ENCODE measurements at places on chromosomes 11 and 22.

GRCh38 chr22:29115682-29116288 is 43.0 kb downstream of the KREMEN1 start:
- no peak for DNase-seq

DNA sequence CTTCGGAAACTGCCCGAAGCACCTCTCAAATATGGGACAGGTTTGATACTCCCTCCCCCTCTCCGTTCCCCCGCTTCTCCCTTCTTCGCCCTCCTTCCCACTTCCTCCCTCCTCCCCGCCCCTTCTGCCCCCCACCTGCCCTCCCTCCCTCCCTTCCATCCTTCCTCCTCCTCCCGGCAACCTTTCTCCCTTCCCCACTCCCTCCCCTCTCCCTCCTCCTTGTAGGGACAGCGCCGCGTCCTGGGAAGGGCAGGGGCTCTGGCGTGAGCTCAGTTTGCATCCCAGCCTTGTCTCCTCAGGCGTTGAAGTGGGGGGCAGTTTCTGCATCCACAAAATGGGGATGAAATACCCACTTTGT is 6.1 kb upstream of the NFAM1 start:
- DNase-seq, result no peak

DNA sequence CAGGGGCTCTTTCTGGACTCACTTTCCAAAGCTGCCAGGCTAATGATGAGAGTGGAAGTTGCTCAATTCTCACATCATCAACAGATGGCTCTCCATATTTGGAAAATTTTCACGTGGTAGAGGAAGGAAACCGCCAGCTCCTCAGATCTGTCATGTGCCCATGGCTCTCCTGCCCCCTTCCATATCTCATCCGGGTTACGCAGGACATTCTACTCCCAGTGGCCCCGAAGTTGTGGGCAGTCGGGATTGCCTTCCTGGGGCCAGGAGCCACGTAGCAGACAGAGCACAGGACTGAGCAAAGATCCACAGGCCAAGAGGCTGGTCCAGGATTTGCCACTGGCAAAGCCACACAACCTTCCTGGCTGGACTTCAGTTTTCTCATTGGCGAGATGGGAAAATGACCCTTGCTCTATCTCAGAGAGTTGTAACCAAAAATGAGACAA is 38.8 kb downstream of the RPUSD4 start:
- DNase-seq, result peak; percentile 84

- no peak for DNase-seq
Observed at GRCh38 chr22:30910358-30910757, 58.2 kb downstream of the MORC2 start.

GRCh38 chr11:120188371-120188770 is 22.5 kb upstream of the OAF start:
- no peak for DNase-seq

GRCh38 chr11:91373497-91373896 is 851.1 kb upstream of the FAT3 start:
- DNase-seq, result peak; percentile 1

- DNase-seq, result no peak
Observed at GRCh38 chr22:33034753-33035152, 23.4 kb downstream of the SYN3 start.

- DNase-seq, result no peak
Observed at GRCh38 chr11:11668274-11668673, 46.5 kb upstream of the GALNT18 start.

- DNase-seq, result no peak
Observed at GRCh38 chr11:15805726-15806125, 550.6 kb downstream of the SOX6 start.

DNA sequence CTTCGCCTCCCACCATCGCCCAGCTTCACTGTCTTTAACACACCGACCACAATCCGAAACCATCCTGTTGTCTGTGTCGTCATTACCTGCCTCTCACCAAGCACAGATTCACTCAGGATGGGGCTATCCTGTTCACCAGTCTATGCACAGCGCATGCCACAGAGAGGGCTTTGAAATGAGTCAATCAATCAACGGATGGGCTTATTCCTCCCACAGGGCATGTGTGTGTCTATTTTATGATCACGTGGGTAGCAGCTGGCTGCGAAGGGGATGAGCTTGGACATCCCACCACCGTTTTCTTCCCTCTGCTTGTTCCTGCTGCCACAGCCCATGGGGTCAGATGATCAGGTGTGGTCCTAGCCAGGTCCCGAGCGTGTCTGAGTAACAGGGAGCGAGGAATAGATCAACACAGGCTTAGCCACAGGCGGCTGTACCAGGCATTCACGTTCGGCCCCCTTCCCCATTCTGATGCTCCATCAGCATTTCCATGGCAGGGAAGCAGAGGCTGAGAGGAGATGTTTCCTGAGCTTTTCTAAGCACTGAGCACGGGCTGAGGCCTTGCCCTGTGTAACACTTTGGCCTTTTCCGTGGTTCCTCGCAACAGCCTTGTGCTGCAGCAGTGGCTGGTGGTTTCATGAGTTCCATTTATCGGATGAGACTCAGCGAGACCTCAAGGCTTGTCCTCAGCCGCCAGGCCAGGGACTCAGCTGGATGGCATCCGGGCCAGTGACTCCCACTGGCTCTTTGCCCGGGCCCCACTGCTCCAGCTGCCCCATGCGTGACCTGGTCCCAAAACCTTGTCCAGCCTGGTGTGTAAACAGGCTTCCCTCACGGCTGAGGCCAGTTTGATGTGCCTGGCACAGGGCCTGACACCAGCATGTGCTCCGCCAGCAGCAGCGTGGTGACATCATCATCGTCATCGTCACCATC is 48.1 kb upstream of the FGF3 start:
- DNase-seq, result no peak

DNA sequence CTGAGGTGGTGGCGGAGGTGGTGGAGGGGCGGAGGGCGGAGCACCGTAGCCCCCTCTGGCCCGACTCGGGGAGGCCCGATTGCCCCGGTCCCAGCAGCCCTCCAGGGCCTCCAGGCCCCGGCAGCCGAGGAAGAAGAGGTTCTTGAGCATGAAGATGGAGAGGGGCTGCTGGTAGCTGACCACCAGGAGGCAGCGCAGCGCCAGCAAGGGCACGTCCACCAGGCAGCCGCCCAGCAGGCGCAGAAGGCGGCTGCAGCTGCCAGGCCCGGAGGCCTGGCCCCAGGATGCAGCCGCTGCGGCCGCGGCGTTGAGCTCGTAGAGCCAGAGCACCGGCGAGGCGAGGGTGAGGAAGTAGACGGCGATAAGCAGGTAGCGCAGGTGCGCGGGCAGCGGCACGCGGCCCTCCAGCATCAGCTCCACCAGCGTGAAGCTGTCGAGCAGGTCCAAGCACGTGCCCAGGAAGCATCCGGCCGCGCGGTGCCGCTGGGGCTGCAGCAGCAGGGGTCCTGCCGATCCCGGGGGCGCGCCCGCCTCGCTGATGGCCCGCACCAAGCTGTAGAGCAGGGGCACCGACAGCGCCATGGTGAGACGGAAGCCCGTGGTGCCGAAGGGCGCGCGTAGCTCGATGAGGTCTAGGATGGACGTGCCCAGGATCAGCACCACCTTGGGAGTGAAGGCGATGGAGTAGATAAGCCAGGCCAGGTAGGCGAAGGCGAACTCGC is 1.5 kb downstream of the TMEM121B start:
- DNase-seq, result no peak

- no peak for DNase-seq
Observed at GRCh38 chr11:61083601-61084147, 18.6 kb upstream of the CD5 start.

DNA sequence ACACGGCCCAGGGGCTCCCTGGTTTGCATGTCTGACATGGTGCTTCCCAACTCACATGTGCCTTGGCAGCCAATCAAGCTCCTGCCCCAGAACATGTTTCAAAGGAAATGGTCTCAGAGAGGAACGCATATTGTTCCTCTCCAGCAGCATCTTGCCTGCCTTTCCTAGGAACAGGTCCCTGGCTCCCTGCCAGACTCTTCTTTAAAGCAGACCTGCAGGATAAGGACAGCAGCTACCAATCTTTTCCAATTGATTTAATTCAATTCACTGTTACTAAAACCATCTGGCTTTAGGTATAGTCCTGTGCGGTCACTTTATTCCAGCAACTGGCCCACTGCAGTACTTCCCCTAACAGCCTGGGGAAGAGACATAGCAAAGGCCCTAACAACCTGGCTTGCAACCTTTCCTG is 79.9 kb downstream of the AMBRA1 start:
- no peak for DNase-seq

DNA sequence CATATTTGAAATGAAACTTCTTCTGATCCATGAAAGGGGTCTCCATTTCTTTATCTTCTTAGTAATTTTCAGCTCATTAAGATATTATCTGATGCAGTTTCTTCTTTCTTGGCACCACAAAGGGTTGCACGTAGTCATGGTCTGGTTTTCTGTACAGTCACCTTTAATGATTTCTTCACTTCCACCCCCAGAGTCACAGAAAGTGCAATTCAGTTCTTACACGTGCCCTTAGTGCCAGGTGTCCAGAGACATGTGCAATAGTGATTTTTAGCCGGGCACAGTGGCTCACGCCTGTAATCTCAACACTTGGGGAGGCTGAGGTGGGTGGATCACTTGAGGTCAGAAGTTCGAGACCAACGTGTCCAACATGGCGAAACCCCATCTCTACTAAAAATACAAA is 202.8 kb upstream of the MTNR1B start:
- no peak for DNase-seq

All from fibroblast of skin of right biceps (primary cell).